CD4-positive, alpha-beta T cell treated with Interleukin-15 for 1 hour (primary cell): ENCODE measurements at places on chromosomes 12 and 14.

- no peak for DNase-seq
Measured at GRCh38 chr12:98227162-98227561, 288.2 kb upstream of the TMPO start.

DNA sequence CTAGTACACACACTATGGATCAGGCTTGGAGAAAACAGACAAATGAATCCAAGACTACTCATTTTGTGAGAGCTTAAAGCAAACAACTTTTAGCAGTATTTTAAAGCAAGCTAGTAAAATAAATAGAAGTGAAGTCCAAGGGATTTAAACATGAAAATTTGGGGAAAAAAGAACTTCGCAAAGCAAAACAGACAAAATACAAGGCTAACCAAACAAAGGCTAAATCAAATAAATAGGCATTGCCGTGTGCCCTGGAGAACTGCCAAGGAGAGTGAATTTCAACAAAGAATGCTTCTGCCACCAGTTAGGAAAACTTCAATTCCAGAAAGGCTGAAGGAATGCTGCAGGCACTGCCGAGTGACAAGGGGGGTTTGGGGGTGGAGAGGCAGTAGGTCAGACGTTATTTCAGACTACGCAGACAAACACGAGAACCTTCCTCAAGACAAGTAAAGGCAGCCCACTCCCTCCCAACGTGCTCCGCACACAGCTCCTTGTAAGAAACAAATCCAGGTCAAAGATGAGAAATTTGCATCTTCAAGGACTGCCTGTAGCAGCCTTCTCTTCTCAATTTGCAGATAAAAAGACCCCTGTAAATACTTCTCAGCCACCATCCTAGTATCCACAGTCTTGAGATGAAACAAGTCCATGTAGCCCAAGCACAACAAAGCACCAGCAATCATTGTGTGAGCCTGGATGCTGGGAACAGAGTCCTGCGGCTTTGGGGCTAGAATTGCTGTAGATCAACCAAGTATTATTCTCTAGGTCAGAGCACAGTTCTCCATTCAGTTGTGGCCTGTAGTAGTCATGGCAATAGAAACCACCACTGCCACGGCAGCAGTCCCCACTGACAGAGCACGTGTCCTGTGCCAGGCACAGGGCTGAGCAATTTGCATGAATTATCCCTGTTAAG lies 43.3 kb downstream of the EFCAB11 start:
- peak; percentile 32 for DNase-seq

DNA sequence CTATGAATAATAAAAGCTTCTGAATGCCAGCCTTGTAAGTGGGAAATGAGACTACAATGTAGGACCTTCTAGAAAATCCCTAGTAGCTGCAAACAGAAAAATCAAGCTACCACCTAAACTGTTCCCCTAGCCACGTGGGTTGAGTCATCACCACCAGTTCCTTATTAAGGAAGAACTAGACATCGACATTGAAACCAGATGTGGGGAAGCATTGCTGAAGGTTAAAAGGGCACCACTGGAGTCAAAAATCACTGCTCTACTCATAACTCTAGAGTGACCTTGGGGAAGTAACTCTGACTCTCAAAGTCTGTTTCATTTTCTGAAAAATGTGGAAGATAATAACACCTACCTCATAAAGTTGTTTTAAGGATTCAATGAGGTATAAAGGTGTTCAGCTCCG lies 9.4 kb upstream of the CNIH1 start:
- DNase-seq: peak; percentile 57

GRCh38 chr12:13390381-13390861 lies 193.9 kb downstream of the EMP1 start:
- DNase-seq: no peak

- DNase-seq: no peak
Measured at GRCh38 chr12:93103154-93103553, 174.1 kb upstream of the EEA1 start.

- no peak for DNase-seq
Measured at GRCh38 chr14:90830931-90831701, 14.9 kb upstream of the TTC7B start.

GRCh38 chr14:91573894-91574837 lies 64.1 kb upstream of the PPP4R3A start:
- DNase-seq: peak; percentile 75

DNA sequence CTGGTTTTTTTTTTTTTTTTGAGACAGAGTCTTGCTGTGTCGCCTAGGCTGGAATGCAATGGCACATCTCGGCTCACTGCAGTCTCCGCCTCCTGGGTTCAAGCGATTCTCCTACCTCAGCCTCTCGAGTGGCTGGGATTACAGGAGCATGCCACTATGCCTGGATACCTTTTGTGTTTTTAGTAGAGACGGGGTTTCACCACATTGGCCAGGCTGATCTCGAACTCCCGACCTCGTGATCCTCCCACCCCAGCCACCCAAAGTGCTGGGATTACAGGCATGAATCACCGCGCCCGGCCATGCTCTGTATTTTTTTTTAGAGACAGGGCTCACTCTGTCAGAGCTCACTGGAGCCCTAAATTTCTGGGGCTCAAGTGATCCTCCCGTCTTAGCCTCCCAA lies 32.6 kb downstream of the VRTN start:
- no peak for DNase-seq

DNA sequence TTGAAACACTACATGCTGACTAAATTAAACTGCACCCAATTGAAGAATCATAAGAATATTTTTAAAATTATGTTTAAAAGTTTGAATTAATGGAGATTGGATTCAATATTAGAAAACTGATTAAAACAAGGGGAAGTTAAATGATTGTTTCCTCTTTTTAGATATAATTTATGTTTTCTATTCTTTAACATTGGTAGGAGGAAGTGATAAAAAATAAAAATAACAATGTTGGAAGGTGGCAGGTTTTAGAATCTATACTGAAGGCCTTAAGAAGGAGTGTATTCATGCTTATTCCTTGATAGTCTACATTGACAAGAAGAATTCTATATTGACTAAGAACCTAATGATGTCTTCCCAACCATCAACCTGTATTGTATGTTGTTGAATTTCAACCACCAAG lies 168.1 kb downstream of the PDZRN4 start:
- DNase-seq: no peak

DNA sequence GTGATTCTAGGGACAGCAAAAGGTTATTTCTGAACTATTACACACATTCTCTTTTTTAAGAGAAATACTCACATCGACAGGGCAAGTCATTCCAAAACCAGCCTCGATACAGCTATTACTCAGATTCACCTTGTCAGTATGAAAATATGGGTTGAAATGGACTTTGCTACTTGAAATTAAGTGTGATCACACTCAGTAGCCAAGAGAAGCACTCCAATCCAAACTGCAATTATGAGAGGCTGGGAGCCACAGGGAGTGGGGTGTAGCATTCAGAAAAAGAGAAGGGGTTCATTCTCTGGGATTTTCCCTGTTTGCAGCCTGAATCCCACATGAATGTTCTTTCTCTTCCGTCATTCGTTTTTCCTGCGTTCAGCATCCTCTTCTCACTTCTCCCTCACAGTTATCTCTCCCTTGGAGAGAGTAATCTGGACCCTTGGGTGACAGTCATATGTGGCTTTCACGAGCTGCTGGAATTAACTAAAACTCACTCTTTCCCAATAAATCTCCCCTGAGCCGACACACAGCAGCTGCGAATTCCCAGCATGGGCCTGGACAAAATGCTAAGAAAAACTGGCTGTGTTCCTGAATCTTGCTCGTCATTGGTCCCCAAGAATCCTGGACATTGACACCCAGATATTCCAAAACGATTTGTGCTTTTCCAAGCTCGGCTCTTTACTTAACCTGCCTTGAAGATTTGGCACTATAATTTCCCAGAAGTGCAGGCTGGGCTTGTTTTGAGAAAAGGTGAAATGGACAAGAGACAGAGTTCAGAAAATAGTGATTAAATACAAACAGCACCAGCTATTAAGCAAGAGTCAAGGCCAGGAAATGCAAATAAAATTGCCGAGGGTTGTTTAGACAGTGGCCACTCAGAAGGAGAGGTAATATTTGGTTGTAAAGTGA lies 199.5 kb upstream of the PLEKHG7 start:
- no peak for DNase-seq

DNA sequence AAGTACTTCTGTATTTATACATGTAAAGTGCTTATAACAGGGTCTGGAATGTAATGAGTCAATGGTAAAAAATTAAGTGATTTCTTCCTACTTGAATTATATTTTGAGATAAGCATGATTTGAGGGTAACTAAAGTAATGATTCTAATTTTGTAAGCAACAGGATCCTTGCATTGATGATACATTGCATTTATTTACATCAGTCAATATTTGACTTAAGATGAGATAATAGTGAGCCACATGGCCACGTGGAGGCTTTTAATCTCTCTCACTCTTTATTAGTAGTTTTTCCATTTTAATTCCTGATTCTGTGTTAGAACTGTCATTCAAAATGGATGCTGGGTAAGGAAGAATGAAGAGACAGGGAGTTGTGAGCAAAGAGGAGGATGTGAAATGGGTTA lies 298.1 kb upstream of the PRICKLE1 start:
- no peak for DNase-seq

DNA sequence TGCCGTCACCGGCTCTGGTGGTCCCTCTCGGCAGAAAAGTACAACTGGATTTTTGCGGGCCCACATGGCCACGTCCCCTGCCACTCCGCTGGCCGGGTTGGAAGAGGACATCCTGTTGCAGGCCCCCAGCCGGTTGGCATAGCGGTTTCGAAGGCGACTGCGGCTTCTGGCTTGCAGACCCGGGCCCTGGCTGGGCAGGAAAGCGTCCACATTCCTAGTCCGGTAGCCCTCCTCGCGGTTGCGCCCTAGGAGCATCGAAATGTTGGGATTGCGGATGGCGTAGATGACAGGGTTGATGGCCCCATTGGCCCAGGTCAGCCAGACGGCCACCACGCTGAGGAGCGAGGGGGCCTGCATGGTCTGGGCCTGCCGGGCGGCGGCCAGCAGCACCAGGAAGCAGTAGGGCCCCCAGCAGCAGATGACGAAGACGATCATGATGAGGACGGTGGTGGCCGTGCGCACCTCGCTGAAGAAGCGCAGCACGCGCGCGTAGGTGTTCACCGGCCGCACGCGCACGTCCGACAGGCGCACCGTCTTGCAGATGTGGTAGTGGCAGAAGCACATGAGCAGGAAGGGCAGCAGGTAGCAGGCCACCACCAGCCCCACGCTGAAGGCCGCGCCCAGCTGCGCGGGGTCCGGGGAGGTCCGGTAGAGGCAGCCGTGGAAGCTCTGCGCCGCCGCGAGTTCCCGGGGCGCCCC lies 1.2 kb downstream of the GPR135 start:
- peak; percentile 20 for DNase-seq

- DNase-seq: no peak
Measured at GRCh38 chr12:131121705-131122405, 168.1 kb downstream of the ADGRD1 start.

- no peak for DNase-seq
Measured at GRCh38 chr12:123896767-123897166, 75.9 kb downstream of the CCDC92 start.

DNA sequence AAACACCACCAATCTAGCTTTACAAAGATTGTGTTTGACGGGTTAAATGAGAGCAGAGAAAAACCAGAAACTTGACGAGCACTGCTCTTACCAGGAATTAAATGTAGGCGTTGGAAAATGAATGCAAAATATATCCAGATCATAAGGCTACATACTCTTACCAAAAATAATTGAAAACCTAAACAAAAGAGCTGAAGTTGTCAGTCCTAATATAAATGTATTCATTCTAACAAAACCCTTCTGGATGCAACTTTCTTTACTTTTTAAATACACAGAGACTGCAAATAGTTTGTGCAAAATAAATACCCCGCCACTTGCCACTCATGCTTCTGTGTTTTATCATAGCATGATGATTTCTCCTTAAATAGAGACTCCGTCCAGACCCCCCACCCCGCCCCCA lies 32.7 kb downstream of the RAD9B start:
- DNase-seq: no peak

- no peak for DNase-seq
Measured at GRCh38 chr12:2589381-2589780, 205.4 kb upstream of the FKBP4 start.

- no peak for DNase-seq
Measured at GRCh38 chr12:22538311-22538710, 6.0 kb downstream of the C2CD5 start.

DNA sequence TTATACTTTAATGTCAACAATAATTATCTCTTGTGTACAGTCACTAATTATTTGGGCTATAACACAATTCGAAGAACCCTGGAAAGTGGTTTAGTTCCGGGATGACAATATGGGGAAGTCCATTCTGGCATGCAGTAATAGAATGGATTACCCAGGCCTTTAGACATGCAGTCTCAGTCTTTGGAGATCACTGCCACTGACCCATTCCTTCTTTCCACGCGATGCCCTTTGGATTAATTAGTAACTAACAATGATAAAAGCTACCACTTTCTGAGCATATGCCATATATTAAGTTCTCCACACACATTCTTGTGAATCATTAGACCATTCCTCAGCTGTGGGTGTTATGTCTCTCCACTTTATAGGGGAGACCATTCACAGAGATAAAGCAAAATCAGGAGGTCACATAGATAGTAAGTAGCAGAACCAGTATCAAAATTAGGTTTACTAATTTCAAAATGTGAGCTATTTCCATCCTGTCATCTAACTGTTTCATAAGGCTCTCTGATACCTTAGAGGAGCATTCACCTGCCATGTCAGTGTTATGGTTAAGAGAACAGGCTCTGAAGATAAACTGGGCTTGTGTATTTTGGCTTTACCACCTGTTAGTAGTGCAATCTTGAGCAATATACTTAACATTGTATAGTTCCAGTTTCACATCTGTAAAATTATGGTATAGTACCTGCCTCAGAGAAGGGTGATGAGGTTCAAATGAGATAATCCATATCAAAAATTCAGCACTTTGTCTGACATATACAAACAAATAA lies 27.2 kb upstream of the KCNJ8 start:
- no peak for DNase-seq

- DNase-seq: no peak
Measured at GRCh38 chr12:75923964-75924666, 107.5 kb downstream of the PHLDA1 start.
